ENCODE measurements at places on chromosomes 6 and 20. TPM values are rescaled to one million over a fixed set of nuclear protein-coding genes. Genes with fewer than 3 reads are reported as not detected.

The TMC2 gene
- not detected for total RNA-seq

DNA sequence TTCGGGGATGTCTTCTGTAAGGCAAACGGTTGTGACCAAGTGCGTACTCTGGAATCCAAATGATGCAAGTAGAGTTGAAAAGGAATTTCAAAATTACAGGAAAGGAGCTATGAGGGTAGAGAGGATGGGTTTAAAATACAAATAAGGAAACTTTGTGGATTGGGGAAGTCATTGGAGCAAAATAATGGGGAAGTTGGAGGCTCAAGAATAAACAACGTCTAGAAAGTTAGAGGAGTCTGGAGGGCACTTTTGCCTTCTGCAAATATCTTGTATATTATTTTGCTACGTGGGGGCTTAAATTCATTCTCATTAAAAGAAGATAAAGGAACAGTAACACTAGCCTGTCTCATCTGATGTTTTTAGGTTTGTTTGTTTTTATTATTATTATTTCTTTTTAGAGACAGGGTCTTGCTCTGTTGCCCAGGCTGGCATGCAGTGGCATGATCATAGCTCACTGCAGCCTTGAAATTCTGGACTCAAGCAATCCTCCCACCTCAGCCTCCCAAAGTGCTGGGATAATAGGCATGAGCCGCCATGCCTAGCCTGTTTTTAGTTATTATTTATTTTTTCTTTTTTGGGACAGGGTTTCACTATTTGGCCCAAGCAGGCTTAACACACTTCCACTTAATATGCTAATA lies 55.0 kb upstream of the TNFAIP3 start:
- H3K4me3 ChIP-seq, result no peak overlapping the region
- peak overlapping the region; percentile 92 for H3K27ac ChIP-seq
- H3K27me3 ChIP-seq, result no peaks in the 10 kb centered on the region
- no peaks in the 10 kb centered on the region for H3K36me3 ChIP-seq
- no peak for DNase-seq
- peaks cover 9% of the 10 kb centered on the region for H3K4me1 ChIP-seq

DNA sequence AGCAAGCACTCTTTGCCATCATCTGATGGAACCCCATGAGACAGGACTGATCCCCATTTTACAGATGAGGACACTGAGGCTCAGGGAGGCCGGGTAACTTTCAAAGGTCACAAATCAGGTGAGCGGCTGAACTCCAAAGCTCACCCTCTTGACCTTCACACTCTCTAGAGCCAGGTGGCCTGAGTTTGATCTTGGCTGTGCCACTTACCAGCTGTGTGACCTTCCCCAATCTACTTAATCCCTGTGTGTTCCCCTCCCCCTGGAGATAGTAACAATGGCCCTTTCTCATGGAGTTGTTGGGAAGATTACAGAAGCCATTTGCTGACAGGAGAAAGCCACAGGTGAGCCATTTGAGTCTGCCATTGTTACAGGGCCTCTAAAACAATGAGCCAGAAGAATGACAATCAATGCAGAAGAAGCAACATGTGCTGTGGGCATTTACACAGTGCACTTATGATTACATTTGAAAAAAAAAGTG lies 34.5 kb downstream of the BMP7 start:
- no peak overlapping the region for H3K27ac ChIP-seq
- no peaks in the 10 kb centered on the region for H3K36me3 ChIP-seq
- H3K27me3 ChIP-seq, result peaks cover 36% of the 10 kb centered on the region
- no peaks in the 10 kb centered on the region for H3K4me1 ChIP-seq

- H3K4me1 ChIP-seq, result no peaks in the 10 kb centered on the region
- no peak for DNase-seq
- no peaks in the 10 kb centered on the region for H3K36me3 ChIP-seq
- H3K4me3 ChIP-seq, result no peak overlapping the region
- no peak overlapping the region for H3K27ac ChIP-seq
- no peaks in the 10 kb centered on the region for H3K27me3 ChIP-seq
Observed at GRCh38 chr6:123402052-123402451, 234.7 kb downstream of the TRDN start.

GRCh38 chr6:151154418-151154817 lies 85.3 kb upstream of the AKAP12 start:
- H3K4me3 ChIP-seq, result no peak overlapping the region
- H3K27me3 ChIP-seq, result peaks cover 8% of the 10 kb centered on the region
- no peak overlapping the region for H3K27ac ChIP-seq
- H3K4me1 ChIP-seq, result no peaks in the 10 kb centered on the region

The BACH2 gene
- total RNA-seq, result 196 TPM

Measured in T-cell (primary cell).